ENCODE measurements at places on chromosomes 2 and 18.

DNA sequence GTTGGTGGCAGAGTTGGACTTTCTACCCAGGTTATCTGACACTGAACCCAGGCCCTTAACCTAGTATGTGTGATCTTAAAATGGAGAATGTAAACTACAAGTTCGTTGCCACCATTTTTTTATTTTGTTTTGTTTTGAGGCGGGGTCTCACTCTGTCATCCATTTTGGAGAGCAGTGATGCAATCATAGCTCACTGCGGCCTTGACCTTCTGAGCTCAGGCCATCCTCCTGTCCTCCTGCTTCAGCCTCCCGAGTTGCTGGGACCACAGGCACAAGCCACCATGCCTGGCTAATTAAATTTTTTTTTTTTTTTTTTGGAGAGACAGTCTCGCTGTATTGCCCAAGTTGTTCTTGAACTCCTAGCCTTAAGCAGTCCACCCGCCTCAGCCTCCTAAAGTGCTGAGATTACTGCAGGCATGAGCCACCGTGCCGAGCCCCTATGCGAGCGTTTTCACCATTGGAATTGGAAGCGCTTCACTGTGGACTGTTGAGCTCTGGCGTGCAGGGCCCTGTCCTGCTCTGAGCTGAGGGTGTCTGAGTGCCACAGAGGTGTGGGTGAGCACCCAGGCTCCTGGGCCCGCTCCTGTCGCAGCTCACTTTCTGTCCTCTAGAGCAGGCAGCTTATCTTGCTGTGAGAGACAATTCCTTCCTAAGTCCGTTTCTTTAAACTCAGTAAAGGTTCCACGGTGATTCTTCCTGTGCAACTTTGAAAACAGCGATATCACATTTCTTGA is 186.9 kb downstream of the LDLRAD4 start:
- DNase-seq: no peak

- DNase-seq: no peak
These were observed 88.7 kb upstream of the STPG4 start for GRCh38 chr2:47243596-47244323.

- no peak for DNase-seq
These were observed 126.9 kb upstream of the NCK2 start for GRCh38 chr2:105617631-105618350.

- DNase-seq: no peak
These were observed 819.9 kb downstream of the BCL11A start for GRCh38 chr2:59733567-59733930.

GRCh38 chr2:239717706-239718105 is 307.4 kb downstream of the NDUFA10 start:
- DNase-seq: no peak

DNA sequence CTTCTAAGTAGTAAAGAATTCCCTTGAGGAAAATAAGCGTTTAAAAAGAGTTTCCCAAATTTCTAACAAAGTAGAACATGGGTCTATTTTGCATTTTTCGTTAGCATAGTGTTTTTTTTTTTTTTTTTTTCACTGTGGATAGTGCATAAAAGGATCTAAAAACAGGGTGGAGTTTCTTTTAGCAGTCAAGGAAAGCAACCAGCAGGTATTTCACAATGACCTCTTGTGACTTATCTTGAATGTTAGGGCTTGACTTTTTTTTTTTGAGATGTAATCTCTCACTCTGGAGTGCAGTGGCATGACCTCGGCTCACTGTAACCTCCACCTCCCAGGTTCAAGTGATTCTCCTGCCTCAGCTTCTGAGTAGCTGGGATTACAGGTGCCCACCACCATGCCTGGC is 14.9 kb upstream of the DGKD start:
- no peak for DNase-seq

DNA sequence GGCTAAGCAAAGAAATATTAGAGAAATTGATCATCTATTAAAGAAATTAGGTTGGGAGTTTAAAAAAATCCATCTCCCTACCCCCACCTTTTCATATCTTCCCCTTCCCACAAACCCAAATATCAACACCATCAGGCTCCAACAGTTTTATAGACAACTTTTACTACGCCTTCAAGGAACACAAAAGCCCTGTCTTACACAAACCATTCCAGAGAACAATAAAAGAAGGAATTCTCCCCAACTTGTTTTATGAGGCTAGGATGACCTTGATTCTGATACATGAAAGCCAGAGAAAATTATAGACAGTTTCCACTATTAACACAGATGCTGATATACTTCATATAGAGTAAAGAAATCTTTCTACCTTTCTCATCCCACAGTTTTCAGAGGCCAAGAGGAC is 211.6 kb downstream of the OSR1 start:
- DNase-seq: no peak

GRCh38 chr2:37862620-37863019 is 62.5 kb upstream of the RMDN2 start:
- DNase-seq: no peak

- DNase-seq: no peak
These were observed 50.2 kb downstream of the EMILIN2 start for GRCh38 chr18:2896990-2897389.

GRCh38 chr18:45954070-45954934 is 12.8 kb downstream of the EPG5 start:
- DNase-seq: peak; percentile 94

DNA sequence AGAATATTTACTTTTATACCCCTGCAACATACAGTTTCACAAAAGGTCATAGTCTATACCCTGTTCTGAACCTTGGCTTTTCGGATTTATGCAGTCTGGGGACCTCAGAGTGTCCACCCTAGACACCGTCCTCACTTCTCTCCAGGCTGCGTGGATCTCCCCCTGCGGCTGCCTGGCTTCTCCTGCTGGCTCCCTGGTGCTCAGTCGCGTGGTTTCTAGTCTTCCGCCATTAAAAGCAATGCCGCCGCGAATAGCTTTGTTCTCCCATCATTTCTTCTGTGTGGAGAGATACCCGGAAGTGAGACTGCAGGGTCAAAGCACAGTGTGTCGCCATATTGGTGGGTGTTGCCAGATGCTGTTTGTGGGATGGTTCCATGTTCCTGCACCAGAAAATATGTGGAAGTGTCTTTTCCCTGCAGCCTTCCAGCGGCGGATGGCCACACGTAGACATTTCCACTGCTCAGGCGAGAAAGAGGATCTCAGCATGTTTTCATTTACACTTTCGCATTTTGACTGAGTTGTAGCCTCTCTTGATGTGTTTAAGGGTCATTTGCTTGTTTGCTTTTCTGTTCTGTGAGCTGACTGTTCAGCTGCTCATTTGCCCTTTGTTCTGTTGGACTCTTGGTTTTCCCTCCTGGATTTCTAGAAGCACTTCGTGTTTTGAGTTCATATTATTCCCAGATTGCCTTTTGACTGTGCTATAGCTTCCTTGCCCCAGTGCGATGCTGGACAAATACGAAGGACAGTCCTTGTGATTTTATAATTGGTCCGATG is 22.9 kb upstream of the ASB1 start:
- no peak for DNase-seq

GRCh38 chr2:152782171-152782570 is 63.8 kb downstream of the ARL6IP6 start:
- no peak for DNase-seq

- no peak for DNase-seq
These were observed 913 bp downstream of the RNF152 start for GRCh38 chr18:61891894-61892293.

GRCh38 chr2:65922794-65923193 is 490.4 kb upstream of the SPRED2 start:
- no peak for DNase-seq

DNA sequence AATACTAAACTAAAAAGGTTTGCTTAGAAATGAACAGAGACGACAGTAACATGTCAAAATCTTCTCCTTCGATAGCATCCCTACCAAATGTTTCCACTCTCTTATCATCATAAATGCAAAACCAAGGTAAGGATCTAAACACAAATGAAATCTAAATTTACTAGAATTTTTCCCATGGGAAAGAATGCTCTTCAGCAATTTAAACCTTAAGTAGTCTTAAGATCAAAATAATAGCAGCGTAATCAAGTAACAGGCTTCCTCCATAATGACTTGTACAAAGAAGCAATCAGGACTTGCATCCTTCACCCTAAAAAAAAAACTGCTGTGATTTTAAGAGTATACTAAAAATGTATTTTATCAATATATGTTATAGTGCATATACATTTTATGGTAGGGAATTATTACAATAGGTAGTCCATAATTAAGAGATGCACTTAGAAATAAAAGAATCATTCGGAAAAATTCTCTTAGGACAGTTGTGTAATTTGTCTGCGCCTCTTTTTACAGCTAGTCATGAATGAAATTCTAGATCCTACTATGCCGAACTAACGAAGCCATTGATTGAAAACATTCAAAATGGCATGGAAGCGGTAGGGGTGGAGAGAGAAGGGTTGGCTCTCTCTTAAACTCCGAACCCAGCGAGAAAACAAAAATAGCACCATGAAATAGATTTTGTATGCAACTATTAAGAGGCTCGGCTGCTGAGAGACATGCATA is 1.3 kb downstream of the PGAP1 start:
- DNase-seq: peak; percentile 3

DNA sequence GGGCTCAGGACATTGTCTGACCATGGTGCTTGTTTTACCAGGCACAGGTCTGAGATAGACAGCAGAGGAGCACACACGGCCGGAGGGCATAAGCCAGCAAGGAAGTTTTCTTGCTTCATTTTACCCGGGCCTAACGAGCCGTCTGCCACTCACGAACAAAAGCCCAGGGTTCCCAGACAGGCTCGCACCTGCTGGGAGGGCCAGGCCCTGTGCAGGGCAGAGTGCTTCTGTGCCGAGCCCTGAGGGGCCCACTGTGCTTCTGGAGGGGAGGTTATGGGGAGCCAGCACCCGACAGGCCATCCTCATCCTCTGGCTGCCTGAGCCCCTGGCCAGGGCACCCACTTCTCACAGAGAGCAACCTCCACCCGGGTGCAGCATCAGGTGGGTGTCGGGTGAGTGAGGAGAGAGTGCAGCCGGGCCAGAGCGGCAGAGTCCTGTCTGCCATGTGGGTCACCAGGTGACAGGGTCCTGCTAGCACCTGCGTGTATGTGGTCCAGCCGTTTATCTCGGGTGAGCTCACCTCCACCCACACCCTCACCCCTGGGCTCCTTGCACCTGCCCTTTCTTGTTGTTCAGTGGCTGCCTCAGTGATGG is 297.9 kb downstream of the NDUFA10 start:
- no peak for DNase-seq

DNA sequence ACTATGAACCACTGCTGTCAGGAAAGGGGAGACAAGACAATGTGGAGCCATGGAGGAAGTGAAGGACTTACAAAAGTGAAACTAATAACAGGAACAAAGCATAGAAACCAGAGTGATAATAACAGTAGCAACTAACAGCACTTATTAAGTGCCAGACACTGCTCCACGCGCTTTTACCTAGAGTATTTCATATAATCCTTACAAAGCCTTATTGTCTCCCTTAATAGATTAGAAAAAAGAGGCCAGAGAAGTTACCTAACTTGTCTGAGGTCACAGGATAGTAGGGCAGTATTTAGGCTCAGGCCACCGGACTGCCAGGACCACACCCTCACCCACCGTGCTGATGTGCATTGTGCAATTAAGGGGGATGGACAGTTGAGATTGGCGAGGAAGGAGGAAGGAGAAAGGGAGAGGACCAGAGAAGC is 98.6 kb upstream of the NFU1 start:
- no peak for DNase-seq

GRCh38 chr2:19632403-19632991 is 269.3 kb downstream of the TTC32 start:
- DNase-seq: no peak

GRCh38 chr2:239255628-239256349 is 145.0 kb downstream of the HDAC4 start:
- no peak for DNase-seq

- DNase-seq: no peak
These were observed 161.6 kb downstream of the BCL11A start for GRCh38 chr2:60391649-60392375.

GRCh38 chr2:187168720-187169713 is 279.0 kb downstream of the CALCRL start:
- no peak for DNase-seq

DNA sequence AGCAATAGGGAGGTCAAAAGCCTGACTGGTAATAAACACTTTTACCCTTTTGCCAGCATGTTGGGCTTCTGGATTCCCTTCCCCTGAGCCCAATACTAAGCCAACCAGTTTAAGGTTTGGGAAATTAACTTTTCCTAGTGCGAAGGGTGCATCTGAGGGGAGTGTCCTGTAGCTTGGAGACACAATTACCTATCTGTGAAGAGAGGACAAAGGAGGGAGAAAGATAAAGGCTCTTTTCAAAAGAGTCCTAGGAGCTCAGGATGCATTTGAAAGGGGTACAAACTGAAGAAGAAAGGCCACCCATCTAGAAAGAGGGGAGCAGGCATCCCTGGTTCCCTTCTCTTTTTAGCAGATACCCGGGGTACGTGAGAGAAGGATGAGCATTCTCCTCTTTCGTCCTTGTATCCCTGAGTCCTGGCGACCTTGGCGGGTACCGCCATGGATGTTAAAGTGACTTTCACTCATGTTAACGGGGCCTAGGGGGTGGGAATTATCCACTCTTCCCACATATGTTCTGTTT is 25.1 kb downstream of the C18orf54 start:
- no peak for DNase-seq

- DNase-seq: no peak
These were observed 394.2 kb downstream of the CLIP4 start for GRCh38 chr2:29509397-29509796.

GRCh38 chr2:127231130-127231865 is 11.2 kb upstream of the CYP27C1 start:
- DNase-seq: no peak

GRCh38 chr2:9285385-9285920 is 78.8 kb downstream of the ASAP2 start:
- DNase-seq: no peak

DNA sequence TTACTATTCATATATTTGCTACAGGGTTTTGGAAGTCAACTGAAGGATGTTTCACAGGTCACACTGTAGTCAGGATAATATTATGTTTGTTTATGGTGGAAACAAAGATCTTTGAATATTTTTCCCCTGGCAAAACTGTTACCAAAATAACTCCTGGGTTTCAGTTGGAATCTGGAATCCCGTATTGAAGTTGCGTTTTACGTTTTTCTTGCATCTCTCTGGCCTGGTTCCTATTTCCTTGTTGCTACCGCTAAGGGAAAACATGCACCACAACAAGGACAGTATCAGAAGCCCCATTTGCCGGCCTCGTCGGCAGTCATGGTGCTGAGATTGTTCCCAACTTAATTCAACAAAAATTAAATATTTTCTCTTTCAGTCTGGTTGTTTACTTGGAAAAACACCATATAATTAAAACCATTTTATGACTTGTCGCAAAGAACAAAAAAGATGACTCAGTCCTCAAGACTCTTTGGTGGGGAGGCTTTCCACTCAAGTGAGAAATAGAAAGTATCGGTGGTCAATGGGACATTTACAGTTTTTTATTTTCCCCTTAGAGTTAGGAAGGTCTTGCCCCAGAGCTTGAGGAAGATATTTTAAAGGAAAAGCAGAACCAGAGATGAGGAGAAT is 42.3 kb downstream of the EN1 start:
- no peak for DNase-seq

GRCh38 chr2:143528021-143528420 is 398.8 kb downstream of the ARHGAP15 start:
- DNase-seq: no peak

DNA sequence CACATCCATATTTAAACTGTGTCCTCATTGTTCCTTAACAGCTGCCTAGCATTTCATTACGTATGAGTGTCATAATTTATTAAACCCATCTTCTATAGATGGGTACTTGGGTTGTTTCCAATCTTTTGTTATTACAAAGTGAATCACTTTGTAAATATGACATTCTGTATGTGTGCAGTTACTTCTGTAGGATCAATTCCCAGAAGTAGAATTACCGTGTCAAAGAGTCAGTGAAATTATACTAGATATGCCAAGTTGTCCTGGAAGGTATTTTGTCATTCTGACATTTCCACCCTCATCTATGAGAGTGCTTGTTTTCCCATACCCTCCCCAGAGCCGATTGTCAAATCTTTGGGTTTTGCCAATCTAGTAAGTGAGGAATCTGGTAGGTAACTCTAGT is 194.5 kb upstream of the APCDD1 start:
- no peak for DNase-seq

All from HFFc6 (cell line).